ENCODE measurements at places on chromosomes 1 and 21.

DNA sequence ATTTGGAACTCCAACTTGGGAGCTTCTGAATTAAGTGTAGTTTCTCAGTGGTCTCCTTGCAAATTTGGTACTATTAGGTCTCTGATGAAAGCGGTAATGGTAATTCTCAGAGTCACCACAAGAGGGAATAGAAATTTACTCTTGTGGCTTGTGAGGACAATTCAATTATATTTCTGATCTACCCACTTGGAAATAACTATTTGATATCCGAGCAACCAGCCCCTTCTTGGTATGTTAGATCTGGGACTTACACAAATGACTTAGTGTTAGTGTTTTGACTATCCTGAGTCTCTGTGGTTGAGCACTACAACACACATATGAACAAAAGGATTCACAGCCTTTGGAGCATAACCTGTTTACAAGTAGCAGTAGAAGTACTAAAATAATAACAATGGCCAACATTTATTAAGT, 68.1 kb downstream of the RPS6KA1 start:
- peak; percentile 51 for DNase-seq

DNA sequence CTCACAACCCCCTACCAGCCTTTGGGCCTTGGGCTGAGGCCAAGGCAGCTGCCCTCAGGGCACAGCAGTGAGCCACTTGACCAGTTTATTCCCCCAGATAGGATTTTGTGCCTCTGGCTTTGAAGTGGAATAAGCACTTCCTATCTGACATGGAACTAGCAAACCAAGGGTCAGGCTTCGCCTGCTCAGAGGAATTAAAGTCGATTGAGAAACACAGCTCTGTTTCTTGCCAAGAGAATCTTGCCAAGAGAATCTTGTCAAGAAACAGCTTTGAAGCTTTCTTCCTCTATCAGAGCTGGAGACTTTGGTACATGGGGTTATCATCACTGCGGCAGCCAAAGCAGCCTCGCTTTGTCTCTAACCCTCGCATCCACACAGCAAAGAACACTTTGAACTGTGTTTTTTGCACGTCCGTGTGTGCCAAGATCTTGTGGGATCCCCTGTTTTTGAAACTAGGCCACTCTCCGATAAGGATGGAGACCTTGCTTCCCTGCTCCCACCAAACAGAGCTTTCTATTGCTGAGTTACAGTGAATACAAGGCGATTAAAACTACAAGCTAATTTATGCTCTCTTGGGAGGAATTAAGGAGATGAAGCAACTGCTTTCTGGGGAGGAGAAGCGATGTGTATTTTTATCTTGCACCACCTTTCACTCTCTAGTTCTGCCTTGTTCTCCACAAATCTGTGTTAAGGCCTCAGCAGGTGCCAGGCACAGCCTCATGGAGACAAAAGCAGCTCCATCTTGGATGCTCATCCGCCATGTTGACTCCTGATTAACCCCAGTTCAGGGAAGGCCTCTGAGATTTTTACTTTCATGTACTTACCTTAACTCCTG, 67.3 kb downstream of the RHOU start:
- DNase-seq, result peak; percentile 59

DNA sequence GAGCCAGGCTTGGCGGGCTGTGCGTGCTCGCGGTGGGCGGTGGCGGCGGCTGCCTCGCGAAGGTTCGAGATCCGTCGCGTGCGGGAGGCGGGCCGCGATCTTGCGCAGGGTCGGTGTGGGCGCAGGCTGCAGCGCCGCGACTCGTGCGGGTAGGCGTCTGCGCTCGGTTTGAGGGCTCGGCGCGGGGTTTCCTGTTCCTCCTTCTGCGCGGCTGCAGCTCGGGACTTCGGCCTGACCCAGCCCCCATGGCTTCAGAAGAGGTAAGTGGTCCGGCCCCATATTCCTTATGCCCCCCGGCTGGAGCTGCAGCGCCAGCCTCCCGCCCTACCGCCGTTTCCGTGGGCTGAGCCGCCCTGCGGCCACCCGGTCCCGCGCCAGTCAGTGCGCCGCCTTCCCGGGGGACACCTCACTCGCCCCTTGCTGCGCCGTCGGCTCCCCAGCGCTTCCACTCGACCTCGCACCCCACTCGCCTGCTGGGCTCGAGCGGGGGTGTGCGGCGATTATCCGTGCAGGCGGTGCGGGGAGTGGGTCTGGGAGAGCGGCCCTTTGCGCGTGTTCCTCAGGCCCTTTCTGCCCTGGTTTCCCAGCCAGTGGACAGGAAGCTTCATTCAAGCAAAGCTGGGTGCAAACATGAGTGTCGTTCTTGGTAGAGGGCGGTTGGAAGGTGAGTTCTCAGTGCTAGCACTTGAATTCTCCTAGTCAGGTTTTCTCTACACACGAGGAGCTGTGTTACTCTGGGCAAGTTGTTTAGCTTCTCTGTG, at the start of gene CACYBP:
TSS of gene CACYBP (plus strand) at position 12 of the 761 bp plus-strand sequence. CDS start at position 246, 234 bp downstream.
- DNase-seq, result no peak

DNA sequence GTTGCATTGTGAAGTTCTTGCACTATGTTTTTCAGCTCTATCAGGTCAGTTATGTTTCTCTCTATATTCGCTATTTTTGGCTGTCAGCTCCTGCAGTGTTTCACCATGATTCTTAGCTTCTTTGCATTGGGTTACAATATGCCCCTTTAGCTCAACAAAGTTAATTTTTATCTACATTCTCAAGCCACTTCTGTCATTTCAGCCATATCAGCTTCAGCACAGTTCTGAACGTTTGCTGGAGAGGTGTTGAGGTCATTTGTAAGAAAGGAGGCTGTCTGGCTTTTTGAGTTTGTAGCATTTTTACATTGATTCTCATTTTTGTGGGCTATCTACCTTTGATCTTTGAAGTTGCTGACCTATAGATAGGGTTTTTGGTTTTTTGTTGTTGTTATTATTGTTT, 573.2 kb upstream of the RGS18 start:
- no peak for DNase-seq

- DNase-seq, result no peak
These were observed 100.9 kb downstream of the ASTN1 start for GRCh38 chr1:177063648-177064047.

DNA sequence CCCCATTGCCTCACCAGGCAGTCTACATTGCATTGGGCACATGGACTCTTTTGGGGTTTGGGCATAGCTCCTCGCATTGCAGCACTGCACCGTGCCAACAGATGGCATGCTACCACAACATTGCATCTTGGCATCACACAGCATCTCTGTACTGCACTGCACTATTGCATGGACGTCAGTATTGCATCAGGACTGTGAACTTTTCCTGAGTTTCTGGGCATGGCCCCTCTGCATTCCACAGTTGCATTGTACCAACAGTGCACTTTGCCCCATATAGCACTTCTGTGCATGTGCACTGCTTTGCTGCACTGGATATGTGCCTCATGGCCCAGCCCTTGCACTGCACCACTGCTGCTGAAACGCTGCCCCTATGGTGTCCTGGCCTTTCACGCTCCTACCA, 9.6 kb downstream of the PTPRU start:
- DNase-seq, result no peak

GRCh38 chr1:24045771-24046170, 65.6 kb upstream of the SRSF10 start:
- DNase-seq, result no peak

DNA sequence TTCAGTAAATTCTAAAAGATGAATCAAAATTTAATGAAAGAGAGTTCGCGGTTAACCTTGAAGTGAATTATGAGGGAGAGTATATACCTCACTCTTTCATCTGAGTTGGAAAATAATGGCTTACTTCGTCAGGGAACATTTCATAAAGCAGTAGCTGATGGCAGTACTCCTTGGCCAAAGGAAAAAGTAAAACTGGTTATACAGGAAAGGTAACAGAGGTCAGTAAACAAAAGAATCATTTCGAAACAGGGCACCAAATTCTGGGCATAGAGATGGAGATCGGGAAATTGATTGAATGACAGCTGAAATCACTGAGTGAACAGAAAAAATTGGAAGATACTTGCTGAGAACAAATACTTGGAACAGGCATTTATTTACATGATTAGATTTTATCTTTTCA, 199.0 kb downstream of the OLFM3 start:
- DNase-seq, result no peak

- no peak for DNase-seq
These were observed 140.6 kb upstream of the GRIK3 start for GRCh38 chr1:37174876-37175275.

DNA sequence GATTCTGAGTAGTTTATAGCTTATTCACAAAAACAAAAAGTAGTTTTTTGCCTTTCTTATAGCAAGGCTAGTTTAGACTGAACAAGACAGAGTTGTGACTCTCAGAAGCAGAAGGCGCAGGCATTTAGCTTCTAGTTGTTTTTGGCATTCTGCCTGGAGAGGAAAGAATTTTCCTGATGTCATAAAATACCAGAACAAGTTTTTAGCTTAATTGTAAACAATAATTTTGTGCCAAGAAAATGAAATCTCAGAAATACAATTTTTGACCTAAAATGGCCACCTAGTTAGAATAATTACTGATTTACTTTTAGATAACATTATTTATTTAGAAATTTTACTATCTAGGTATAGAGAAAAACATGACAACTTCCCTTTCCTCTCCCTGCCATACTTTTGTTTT, 1.0 kb downstream of the DNAJB4 start:
- peak; percentile 72 for DNase-seq

- DNase-seq, result no peak
These were observed 5.3 kb upstream of the TFF2 start for GRCh38 chr21:42356046-42356445.

DNA sequence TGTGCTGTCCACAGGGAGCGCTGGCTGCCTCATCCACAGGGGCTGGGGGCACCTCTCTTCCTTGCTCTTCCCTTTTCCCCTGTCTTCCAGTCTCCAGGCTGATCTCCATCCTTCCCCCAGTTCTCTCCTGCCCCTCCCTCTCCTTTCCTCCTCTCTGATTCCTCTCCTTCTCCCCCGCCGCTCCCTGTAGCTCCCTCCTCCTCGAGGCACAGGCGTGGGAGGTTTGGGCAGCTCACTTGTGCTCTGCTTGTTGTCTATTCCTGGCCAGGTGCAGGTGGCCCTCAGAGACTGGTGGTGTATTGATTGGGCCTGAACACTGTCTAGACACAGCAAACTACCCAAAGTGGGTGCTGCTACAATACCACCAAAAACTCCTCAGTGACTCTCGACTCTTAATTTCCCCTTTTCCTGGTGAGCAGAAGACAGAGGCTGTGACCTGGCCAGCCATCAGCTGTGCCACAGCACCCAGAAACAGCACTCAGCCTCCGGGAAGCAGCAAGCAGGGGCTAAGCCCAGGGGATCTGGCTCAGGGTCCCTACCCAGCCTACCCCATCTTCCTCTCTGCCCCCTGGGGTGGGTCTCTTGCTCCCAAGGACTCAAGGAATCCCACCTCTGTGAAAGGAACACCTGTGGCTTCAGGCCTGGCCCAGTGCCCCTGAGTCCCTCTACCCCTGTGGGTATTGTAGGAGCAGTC, 93.3 kb downstream of the DDX20 start:
- no peak for DNase-seq

DNA sequence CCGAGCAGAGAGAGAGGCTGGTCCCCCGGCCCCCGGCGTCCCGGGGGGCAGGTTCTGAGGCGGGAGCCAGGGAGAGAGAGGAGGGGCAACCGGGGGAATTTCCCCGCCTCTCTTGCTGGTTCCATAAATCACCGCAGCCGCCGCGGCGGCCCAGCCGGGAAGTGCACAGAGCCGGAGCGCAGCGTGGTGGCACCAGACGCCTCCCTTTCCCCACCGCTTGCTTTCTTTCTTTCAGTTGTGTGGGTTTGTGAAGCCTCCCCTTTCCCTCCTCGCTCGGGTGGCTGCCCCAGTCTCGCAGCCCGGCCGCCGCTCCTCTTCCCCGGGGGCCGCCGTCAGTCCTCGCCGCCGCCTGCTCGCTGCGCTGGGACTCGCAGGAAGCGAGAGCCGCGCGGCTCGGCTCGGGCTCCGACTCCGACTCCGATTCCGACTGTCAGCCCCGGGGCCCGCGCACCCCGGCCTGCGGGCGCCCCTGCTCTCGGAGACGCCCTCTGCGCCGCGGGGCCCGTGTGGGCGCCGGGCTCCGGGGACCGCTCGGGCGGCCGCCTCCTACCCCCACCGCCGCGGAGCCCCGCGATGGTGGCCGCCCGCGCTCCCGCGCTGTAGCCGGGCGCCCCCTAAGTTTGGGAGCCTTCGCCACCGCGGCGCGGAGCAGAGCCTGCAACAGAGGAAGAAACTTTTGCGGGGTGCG, at the start of gene CACHD1:
TSS of gene CACHD1 (plus strand) at position 153 of the 688 bp plus-strand sequence. CDS start 616 bp downstream, outside the sequence.
- DNase-seq, result peak; percentile 94

DNA sequence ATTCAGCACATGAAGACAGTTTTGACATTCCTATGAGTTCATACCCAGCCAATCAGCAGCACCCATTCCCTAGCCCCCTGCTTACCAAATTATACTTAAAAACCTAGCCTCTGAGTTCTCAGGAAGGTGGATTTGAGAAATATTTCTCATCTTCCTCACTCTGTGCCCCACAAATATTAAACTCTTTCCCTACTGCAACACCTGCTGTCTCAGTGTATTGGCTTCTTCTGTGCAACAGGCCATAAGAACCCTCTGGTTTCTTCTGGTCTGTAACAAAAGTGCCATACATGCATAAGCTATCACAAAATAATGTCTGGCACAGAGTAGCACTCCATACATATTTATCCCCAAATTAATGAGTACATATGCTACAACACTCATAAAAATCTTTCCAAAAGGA, 387.4 kb upstream of the CAMK1G start:
- DNase-seq, result no peak
